ENCODE measurements at places on chromosomes 6 and 20.

- DNase-seq: peak; percentile 59
Observed at GRCh38 chr20:50467718-50468356, 42.3 kb upstream of the PTPN1 start.

- DNase-seq: no peak
Observed at GRCh38 chr6:106973836-106974335, 643 bp downstream of the CD24 start.

DNA sequence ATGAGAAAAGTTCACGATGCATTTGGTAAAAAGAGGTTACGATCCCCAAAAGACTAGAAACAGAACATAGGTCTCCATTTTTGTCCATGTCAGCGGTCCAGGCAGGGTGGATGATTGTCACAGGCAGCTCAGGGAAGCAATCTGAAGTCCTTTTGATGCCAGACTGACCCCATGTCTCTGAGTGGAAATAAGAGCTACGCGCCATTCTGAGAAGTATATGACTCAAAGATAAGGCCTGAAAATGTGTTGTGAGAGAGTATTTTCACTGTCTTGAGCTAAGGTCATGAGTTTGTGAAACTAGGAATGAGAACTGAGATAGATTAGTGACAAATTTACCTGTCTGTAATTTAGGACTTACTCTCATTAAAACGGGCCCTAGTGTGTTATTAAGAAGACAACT is 69.5 kb downstream of the LYRM4 start:
- DNase-seq: no peak

- DNase-seq: no peak
Observed at GRCh38 chr6:145423936-145424335, 311.4 kb downstream of the EPM2A start.

- DNase-seq: no peak
Observed at GRCh38 chr20:43746344-43747137, 19.7 kb upstream of the GTSF1L start.

GRCh38 chr6:169847901-169848311 is 96.5 kb downstream of the ERMARD start:
- DNase-seq: no peak
